Gastroesophageal sphincter (tissue), 4 donors: ENCODE measurements at places on chromosomes 1 and 21.

DNA sequence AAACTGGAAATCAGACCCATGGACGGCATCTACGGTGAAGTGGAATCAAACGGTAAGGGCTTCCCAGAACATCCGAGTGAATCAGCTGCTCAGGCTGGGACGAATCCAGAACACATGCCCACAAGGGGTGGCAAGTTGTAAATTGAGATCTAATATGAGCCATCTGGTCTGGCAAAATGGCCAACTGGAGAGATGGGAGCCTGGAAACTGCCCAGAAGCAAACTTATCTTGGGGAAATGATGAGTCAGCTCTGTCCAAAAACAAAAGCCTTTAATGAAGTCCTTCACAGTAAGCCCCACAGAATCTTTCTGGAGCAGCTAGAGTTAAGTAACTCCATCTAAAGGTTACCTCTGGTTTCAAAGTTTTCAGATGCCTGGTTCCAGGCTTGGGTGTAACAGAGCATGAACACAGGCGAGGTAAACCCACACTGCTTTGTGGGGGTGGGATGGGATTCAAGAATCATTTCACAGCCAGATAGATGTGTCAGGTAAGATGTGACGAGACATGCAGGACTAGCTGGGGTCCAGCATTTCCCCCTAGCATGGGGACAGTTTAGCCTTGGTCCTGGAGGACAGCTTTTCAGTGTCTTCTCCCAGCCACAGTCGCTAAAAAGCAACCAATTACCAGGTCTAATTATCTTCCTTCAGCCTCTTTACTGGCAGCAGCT, 10.5 kb upstream of the SRP9 start:
- no peak overlapping the region for H3K4me3 ChIP-seq
- ATAC-seq, result peak; percentile 29
- H3K36me3 ChIP-seq, result no peaks in the 10 kb centered on the region

- no peak overlapping the region for H3K27ac ChIP-seq
- ATAC-seq, result no peak
- H3K27me3 ChIP-seq, result no peaks in the 10 kb centered on the region
Observed at GRCh38 chr1:192978195-192978710, 80.9 kb downstream of the UCHL5 start.

GRCh38 chr1:54973205-54973921, 7.1 kb upstream of the TMEM61 start:
- H3K27me3 ChIP-seq, result peaks cover under 1% of the 10 kb centered on the region
- peak overlapping the region; percentile 72 for H3K27ac ChIP-seq
- H3K4me3 ChIP-seq, result no peak overlapping the region
- H3K36me3 ChIP-seq, result no peaks in the 10 kb centered on the region
- H3K4me1 ChIP-seq, result peaks cover 17% of the 10 kb centered on the region
- ATAC-seq, result peak; percentile 83

DNA sequence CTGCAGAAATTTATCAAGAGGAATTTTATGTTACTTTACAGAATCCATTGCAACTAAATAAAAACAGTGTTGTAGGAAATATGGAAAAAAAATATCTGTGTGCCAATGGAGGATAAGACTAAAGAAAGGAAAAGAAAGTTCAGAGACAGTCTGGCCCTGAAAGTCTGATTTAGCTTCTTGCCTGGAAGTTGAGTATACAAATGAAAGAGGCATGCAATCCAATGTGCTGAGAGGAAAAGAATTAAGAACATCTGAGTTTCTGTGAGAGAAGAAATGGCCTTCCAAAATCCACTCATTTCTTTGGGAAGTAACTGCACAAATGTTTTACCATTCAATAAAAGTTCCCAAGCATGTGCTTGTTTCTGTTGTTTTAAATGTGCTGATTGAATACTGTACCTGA, 65.1 kb downstream of the LHX9 start:
- H3K27me3 ChIP-seq, result no peaks in the 10 kb centered on the region
- no peak for ATAC-seq
- no peaks in the 10 kb centered on the region for H3K36me3 ChIP-seq

DNA sequence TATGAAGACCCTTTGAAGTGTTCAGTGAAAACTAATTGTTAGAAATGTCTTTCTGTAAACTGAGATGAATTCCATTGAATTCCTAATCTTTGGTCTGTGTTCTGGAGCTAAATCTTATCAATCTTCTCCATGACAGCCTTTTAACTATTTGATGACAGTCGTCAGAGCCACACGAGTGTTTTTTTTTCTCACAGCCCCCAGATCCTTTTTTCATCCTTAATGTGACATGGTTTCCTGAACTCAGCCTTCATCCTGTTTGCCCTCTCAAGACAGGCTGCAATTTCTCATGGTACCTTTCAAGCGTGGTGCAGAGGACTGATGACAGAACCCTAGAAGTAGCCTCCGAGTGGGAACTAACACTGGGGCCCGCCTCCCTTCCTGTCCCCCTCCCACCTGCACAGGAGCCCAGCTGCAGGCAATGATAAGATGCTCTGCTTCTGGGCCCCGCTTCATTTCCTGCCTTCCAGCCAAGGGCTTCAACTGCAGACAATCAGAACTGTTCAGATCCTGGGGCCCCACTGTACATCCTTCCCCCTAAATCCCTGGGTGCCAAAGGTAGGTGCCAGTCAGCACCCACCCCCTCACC, 114.6 kb upstream of the VAV3 start:
- H3K36me3 ChIP-seq, result no peaks in the 10 kb centered on the region
- H3K27me3 ChIP-seq, result peaks cover 6% of the 10 kb centered on the region

DNA sequence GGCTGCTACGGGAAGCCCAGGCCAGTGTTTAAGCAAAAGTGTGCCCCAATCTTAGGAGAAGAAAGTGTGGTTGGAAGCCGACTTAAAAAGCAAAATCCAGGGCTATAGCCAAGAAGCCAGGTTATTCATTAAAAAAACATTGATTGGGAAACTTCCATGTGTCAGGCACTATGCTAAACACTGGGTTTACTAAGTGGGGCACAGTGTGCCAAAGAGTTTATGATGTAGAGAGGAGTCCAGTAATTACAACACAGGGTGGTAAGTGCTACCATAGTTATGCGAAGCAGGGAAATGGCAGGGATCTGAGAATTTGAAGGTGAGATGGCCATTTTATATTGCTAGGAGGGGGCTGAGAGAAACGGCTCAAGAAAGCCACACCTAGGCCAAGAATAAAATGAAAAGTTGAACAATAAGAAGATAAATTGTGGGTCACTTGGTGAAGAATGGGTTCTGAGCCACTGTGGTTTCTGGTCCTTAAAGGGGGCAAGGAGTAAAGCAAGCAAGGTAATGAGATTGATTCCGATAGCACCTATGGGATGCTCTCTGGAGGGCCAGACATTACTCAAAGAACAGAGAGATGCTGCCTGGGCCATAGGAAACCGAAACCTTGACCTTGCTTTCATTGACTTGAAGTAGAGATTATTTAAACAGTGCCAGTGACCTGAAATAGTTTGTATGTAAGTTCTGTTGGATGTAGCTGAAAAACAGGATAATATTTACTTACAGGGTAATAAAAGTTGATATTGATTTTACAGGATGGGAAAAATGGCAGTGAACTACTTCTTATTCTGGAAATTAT, 177.8 kb downstream of the GIPC2 start:
- H3K27me3 ChIP-seq, result no peaks in the 10 kb centered on the region
- ATAC-seq, result no peak
- H3K4me3 ChIP-seq, result no peak overlapping the region
- H3K36me3 ChIP-seq, result no peaks in the 10 kb centered on the region

DNA sequence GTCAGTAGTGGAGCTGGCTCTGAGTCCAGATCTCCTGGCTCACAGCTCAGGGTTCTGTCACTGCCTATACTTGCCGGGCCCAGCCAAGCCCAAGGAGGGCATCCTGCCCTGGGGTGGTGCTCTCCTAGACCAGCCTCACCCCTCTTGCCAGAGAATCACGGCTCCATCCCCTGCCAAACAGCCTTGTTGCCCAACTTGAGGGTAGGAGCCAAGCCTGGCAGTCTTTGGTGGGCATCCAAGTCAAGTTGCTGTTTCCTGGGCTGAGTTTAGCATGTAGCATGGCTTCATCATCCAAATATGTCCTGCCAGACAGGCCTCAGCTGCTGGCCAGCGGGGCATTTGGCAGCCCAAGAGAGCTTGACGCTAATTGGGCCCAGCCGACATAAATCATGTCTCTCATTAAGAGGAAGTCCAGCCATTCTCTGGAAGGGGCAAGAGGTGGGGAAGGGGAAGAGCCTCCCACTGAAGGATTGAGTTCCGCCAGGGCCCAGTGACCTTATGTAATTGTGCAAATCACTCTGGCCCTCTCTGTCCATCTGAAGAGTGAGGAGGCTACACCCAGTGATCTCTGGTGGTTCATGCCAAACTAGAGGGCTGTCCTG, 22.6 kb upstream of the TRABD2B start:
- peaks cover 5% of the 10 kb centered on the region for H3K4me1 ChIP-seq
- ATAC-seq, result peak; percentile 53
- H3K36me3 ChIP-seq, result no peaks in the 10 kb centered on the region
- no peak overlapping the region for H3K4me3 ChIP-seq
- H3K27ac ChIP-seq, result peak overlapping the region; percentile 54
- no peaks in the 10 kb centered on the region for H3K27me3 ChIP-seq
